ENCODE measurements at places on chromosomes 1 and 21.

DNA sequence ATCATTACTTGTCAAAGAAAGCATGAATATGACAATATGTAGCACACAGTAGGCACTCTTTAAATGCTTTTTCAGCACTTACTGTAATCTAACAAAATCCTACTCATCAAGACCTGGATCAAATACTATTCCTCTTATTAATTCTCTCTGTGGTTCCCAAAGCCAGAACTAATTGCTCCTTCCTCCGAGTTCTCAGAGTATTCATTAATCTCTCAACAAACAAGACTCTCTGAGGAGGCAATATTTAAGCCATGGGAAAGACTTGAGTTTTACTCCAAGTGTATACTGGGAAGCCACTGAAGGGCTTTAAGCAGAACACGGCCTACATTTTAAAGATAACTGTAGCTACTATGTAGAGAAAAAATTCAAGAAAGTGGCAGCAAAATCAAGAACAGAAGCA is 79.7 kb downstream of the ENAH start:
- no peak for DNase-seq

DNA sequence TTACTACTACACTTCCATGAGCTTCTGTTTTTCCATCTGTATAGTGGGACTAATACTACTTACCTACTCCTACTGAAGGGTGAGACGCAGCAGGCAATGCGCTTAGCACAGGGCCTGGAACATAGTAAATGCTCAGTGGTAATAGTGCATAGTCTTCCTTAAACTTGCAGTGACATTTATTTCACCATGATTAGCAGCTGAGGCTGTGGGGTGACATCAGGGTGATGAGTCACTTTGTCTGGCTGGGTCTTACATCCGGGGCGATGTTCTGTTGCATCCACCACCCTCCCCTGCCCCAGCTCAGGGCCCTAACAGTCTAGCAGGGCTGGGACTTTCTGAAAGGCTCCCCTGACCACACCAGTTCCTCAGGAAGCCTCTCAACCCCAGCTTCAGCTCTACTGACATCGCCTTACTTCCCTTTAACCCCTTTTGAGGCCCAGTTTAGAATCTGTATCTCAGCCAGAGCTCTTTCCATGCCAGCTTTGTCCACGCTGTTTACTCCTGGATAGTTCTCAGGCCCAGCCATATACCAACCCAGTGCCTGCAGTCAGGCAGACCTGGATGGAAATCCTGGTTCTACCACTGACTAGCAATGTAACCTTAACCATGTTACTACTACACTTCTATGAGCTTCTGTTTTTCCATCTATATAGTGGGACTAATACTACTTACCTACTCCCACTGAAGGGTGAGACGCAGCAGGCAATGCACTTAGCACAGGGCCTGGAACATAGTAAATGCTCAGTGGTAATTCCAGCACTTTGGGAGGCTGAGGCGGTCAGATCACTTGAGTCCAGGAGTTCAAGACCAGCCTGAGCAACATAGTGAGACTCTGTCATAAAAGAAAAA is 66.3 kb downstream of the CD58 start:
- DNase-seq: peak; percentile 71

DNA sequence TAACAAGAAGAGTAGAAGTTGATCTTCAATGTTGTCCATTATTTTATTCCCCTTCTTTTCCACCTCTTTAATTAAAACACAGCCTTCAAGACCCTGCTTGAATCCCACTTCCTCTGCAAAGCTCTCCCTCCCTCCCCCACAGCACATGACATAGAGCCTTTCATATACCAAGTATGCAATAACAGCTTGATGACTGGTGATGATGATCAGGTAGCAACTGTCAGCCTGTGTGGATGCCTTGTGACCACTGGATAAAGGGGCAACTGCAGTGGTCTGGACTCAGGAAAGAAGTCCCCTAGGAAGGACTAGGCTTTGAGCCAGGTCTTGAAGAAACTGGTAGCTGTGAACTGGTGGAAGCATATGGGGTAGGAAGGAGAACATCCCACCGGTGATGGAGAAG is 53.8 kb upstream of the PRDX6 start:
- no peak for DNase-seq

- no peak for DNase-seq
Observed at GRCh38 chr1:30885570-30886522, 22.7 kb downstream of the SDC3 start.

DNA sequence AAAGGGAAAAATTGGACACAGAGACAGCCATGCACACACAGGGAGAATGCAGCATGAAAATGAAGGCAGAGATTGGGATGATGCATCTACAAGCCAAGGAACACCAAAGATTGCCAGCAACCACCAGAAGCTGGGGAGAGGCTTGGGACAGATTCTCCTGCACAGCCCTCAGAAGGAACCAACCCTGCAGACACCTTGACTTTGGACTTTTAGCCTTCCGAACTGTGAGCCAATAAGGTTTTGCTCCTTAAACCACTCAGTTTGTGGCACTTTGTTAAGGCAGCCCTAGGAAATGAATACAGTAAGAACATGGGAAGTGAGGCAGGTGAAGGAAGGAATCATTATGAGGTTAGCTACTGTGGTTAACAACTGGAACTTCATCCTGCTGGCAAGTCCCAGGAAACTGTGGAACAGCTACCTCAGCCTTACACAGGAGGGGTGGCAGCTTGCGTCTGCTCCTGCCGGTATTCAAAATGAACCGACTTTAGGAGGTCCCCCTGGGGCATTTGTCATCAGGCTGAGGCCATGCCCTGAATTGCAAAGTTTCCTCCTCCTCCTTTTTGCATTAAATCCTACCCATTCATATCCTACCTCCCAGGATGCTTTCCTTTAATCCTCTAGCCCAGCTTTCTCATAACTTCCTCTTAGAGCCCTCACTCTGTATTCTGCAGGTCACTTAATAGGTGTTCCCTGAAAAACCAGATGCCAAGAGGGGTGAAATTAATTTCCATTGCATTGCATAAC is 15.4 kb downstream of the CD247 start:
- DNase-seq: no peak

DNA sequence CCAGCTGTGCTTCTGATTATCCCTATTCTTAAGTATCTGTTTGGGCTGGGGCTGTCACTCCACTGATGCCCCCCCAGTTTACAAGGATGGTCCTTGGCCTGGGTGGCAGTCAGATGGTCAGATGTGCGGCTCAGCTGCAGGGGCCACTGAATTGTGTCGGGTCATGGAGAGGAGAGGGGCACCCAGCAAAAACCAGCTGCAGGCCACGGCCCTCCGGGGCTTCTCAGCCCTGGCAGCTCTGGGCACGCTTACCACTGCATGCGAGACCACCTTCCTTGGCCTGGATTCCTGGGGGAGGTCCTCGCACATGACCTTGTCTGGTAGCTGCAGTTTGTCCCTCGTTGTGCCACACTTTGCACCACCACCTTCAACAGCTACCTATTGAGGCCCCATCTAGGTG is 164.9 kb upstream of the TMEM51 start:
- no peak for DNase-seq

GRCh38 chr1:164576291-164577271 is 17.6 kb downstream of the PBX1 start:
- DNase-seq: peak; percentile 82

GRCh38 chr1:82399093-82399492 is 598.4 kb downstream of the ADGRL2 start:
- DNase-seq: peak; percentile 68

GRCh38 chr1:13487143-13487868 is 26.5 kb downstream of the LRRC38 start:
- no peak for DNase-seq
